Colonic mucosa (tissue), 4 donors: ENCODE measurements at places on chromosomes 1 and 21. TPM values are rescaled to one million over a fixed set of nuclear protein-coding genes. Genes with fewer than 3 reads are reported as not detected.

SYDE2 gene
- 6.5 TPM for total RNA-seq

- no peak for DNase-seq
Measured at GRCh38 chr1:145690587-145691558, 16.3 kb downstream of the PDZK1 start.

DNA sequence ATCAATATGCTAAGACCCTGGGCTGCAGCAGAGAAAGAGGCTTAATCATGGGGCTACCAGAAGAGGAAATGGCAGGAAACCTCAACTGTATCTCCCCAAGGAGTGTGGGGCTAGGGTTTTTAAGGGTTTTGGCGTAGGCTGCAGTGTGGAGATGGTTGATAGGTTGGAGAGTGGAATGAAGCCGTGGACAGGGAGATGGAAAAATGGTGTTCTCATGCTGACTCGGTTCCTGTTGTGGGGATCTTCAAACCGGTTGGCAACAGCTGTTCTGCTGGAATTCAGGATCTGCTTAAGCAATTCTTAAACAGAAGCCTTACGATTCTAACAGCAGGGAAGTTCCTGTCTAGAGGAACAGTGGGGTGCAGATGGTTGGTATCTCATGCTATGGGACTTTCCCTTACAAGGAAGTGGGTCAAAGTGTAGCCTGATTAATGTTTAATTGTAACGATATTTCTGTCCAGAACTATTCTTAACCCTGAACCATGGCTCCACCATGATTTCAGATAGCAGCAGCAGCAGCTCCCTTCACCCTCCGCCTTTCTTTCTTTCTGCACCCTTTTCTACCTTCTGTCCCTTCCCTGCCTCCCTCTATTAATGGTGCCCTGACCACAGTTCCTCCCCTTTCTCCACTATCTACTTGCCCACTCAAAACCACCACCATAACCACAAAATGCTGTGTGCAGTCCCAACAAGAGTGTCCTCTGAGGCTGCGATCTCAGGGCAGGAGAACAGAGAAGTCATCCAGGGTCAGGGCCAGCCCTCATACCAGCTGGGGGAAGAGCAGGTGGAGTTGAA, 30.8 kb downstream of the RSPH1 start:
- peak; percentile 64 for DNase-seq

DNA sequence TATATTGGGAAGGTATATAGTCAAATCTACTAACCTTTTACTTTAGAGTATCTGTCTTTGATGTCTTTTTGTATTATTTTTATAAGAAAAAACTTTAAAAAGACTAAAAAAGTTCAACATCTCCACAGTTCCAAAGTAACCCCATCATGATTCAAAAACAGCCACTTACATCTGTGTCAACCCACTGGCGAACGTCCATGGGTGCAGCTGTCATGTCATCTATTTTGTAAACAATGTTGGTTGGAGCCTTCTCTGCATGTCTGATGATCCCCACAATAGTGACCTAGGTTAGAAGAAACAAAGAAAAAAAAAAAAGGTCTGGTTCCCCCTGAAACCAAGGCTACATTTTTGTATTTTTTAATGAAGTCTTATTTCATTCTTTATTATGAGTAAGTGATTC, 28.0 kb upstream of the SMPDL3B start:
- DNase-seq = no peak

- DNase-seq = no peak
Measured at GRCh38 chr1:84164567-84165021, 20.5 kb downstream of the PRKACB start.

DNA sequence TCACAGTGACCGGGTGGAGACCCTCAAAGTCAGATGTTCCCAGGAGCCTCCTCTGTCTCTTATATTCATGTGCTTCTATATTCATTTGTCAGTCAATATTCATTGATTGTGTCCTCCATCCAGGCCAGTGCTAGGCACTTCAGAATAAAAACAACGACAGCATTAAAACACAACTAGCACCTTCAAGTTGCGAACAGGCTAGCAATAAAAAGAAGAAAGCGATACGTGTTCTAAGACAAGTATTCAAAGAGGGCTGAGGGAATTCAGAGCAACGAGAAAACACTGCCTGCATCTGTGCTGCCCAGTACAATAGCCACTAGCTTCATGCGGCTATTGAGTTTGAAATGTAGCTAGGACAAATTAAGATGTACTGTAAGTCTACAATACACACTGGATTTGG, 138.0 kb downstream of the PLXNA2 start:
- no peak for DNase-seq
